ENCODE measurements at places on chromosomes 3 and 15.

GRCh38 chr3:119817071-119817470 is 35.2 kb downstream of the NR1I2 start:
- no peak for DNase-seq

GRCh38 chr3:28716939-28717338 is 368.3 kb upstream of the AZI2 start:
- DNase-seq: no peak

- DNase-seq: no peak
Observed at GRCh38 chr3:98855806-98856400, 45.6 kb downstream of the DCBLD2 start.

- DNase-seq: no peak
Observed at GRCh38 chr15:51580982-51581381, 41.6 kb downstream of the DMXL2 start.

All from OCI-M1 (cell line).